ENCODE measurements at places on chromosomes 3 and 15. TPM values are rescaled to one million over a fixed set of nuclear protein-coding genes. Genes with fewer than 3 reads are reported as not detected.

The RAB6B gene
- 0.35 TPM for total RNA-seq

The PRKAR2A gene
- total RNA-seq: 46.6 TPM

The DISP2 gene
- 0.25 TPM for total RNA-seq

The CGNL1 gene
- 42.9 TPM for total RNA-seq

The HHLA2 gene
- total RNA-seq: not detected

The TTLL3 gene
- 7.1 TPM for total RNA-seq

The CCDC13 gene
- 1.6 TPM for total RNA-seq

The LRTM1 gene
- not detected for total RNA-seq

The COL8A1 gene
- 0.75 TPM for total RNA-seq

The LRRC3B gene
- not detected for total RNA-seq

The PPM1L gene
- 26.4 TPM for total RNA-seq

The IQCF6 gene
- not detected for total RNA-seq

The RPL35A gene
- 232 TPM for total RNA-seq

The ALDH1A2 gene
- 29.0 TPM for total RNA-seq

The SLC51A gene
- 20.0 TPM for total RNA-seq

The SH3GL3 gene
- total RNA-seq: not detected

The LSAMP gene
- total RNA-seq: 0.28 TPM

The GCSAM gene
- 0.18 TPM for total RNA-seq

The ZKSCAN7 gene
- 2.2 TPM for total RNA-seq

The NUP210 gene
- 19.1 TPM for total RNA-seq

The CACNA2D2 gene
- total RNA-seq: 0.50 TPM
